ENCODE measurements at places on chromosomes 13 and 19.

- no peak for DNase-seq
These were observed 43.2 kb downstream of the CCNA1 start for GRCh38 chr13:36475468-36475867.

DNA sequence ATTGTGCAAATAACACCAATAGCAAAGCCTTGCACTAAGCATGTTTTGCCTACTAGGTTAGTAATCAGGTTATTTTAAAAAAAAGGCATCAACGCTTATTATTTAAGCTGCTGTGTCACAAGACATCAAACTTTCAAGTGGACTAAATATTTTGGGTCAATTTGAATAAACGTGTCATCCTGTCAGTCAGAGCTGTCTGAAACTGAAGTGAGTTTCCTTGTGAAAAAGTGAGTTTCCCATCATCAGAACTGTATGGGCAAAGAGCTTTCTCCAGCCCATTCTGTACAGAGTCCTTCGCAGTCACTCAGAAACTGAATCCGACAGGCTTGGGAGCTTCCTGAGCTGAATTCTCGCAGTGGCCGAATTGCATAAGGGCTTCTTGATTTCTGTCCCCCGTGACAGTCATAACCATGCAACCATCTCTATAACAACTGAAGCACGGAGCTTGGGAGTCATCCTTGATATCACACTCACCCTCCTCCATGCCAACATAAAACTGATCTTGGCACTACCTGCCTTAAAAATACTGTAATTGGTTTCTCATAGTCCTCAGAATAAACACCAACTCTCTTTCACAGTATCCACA is 139.8 kb downstream of the MIPEP start:
- no peak for DNase-seq

DNA sequence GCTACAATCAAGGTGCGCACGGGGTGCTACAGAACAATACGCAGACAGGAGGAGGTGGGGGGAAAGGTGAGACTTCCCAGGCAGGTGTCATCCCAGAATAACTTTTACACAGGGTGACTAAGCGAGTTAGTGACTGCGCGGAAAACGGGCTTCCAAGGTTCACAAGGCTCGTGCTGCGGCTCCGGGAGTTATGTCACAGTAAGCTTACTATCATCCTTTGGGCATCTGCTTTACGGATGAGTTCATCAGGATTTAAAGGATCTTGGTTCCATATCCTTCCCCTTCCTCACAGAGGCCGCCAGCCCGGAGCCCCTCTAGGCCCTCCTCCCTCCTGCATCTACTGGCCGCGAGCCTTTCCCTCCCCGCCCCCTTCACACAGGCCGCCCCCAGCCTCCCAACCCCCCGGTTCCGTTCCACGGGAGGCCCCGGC is 474 bp upstream of the IFT88 start:
- no peak for DNase-seq

GRCh38 chr13:109100705-109101304 is 471.4 kb downstream of the MYO16 start:
- DNase-seq: no peak

GRCh38 chr13:32262165-32262564 is 53.0 kb downstream of the ZAR1L start:
- no peak for DNase-seq

GRCh38 chr13:75102001-75102716 is 379.8 kb downstream of the TBC1D4 start:
- DNase-seq: no peak

GRCh38 chr19:39212375-39212742 is 8.3 kb upstream of the SYCN start:
- DNase-seq: peak; percentile 33

GRCh38 chr19:290372-291005 is 714 bp downstream of the PLPP2 start:
- peak; percentile 30 for DNase-seq

GRCh38 chr13:31421756-31422155 is 222.0 kb downstream of the B3GLCT start:
- DNase-seq: no peak

- no peak for DNase-seq
These were observed 305.4 kb downstream of the KLF12 start for GRCh38 chr13:73828811-73829210.

DNA sequence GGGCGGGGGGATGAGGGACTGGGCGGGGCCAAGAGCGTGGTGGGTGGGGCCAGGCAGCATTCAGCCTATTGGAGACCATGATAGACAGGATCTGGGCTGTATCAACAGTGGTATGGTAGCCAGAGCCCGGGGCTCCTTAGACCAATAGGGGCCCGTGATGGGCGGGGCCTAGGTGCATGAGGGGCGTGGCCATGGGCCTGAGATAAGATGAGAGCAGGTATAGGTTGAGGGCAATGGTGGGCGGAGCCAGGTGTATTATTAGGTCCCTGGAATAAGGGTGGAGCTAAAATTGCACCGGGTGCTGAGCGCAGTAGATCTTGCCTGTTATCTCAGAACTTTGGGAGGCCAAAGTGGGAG is 5.3 kb downstream of the ABCA7 start:
- DNase-seq: peak; percentile 46

- no peak for DNase-seq
These were observed 11.5 kb downstream of the UTP14C start for GRCh38 chr13:52036037-52036436.

DNA sequence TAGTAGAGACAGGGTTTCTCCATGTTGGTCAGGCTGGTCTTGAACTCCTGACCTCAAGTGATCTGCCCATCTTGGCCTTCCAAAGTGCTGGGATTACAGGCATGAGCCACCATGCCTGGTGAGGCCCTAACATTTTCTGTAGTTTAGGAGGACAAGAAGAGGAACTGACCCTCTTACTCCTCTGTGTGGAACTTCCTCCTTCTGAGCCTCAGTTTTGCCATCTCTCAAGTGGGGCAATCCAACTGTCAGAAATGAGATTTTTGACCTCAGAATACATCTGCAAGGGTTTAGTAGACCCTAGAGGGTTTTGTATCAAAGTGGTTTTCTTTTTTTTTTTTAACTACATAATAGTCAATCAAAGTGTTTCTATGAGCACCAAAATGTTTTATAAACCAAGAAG is 2.4 kb downstream of the DKKL1 start:
- DNase-seq: no peak

GRCh38 chr13:49098198-49098597 is 121.9 kb upstream of the MLNR start:
- DNase-seq: peak; percentile 34

DNA sequence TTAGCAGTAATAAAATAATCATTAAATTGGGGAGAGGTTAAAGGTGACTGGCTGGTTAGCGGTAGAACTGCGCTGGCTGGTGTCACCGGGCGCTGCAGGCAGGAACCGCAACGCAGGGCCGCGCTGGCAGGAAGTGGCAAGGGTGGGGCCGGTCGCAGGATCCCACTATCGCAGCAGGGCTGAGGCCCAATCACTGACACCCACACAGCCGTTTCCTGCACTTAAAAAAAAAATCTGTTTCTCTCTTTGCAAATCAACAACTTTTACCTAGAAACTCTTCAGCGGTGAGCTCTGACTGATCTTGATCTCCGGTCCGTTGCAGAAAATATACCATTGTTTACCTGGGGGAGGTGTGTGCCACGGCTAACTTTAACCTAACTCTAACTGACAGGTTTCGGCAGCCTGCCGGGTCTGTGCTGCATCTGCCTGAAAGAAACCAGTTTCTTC is 46.9 kb downstream of the KLF2 start:
- peak; percentile 79 for DNase-seq

DNA sequence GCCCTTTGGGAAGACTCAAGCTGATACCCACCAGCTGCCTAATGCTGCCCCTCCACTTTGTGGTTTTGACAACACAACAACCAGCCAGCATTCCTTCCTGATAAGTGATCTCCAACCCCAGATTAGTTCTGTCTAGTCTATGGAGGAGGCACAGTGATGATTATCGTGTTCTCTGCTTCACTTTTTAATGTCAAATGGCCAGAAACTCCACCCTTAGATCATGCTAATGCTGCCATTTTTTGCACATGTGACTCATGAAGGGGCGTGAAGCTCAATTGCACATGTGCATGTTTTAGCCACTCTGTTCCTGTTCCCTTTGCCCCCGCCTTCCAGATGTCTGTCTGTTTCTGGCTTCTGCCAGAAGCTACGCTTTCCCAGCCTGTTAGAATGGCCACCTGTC is 199.8 kb downstream of the COG6 start:
- no peak for DNase-seq

GRCh38 chr19:48739404-48740163 is 826 bp downstream of the RASIP1 start:
- DNase-seq: no peak

- DNase-seq: peak; percentile 78
These were observed 8.6 kb downstream of the C19orf25 start for GRCh38 chr19:1470305-1471009.

GRCh38 chr13:28763887-28764286 is 45.1 kb upstream of the SLC46A3 start:
- DNase-seq: no peak

GRCh38 chr19:51293571-51294210 is 17.8 kb upstream of the IGLON5 start:
- no peak for DNase-seq

DNA sequence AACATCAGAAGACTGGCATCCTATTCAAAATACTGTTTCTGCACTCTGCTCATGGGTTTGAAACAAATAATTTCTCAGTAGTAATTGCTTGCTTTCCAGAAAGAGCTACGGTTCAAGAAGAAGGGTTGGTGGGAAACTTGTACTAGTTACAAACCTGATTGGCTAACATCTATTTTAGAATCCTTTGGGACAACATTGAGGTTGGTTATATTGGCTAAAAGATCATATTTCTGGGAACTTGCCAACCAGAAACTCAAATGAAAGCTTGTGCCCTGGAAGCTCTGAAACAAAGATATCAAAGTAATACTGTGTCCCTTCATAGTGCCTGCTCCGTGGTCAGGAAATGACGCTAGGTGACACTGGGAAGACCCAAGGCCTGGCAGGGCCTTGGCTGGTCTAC is 141.7 kb downstream of the LACC1 start:
- DNase-seq: no peak

GRCh38 chr19:6020972-6021805 is 43.2 kb upstream of the RANBP3 start:
- no peak for DNase-seq

- no peak for DNase-seq
These were observed 99.5 kb upstream of the TMTC4 start for GRCh38 chr13:100773923-100774663.

DNA sequence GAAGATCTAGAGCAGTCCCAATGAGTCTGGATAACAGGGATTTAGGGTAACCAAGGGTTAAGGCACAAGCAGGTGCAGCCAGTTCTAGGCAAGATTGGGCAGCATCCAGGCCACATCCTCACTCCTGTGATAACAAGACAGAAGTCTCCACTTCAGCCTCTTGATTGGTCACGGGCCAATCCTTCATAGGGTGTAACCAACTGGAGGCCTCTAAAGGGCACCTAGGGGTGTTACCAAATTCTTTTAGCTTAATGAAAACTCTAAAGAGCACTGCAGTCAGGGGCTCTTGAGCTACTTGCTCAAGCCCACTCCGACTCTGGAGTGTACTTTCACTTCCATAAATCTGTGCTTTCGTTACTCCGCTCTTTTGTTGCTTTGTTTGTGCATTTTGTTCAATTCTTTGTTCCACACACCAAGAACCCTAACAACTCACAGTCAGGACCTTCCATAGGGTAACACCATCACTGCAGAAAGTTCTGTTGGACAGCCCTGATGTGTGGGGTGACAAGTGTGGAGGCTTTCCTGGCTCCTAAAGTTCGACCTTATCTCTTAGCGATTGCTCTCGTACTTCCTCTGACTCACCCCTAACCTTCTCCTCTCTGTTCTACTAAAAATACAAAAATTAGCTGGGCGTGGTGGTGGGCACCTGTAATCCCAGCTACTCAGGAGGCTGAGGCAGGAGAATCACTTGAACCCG is 36.1 kb downstream of the ZSWIM9 start:
- no peak for DNase-seq

DNA sequence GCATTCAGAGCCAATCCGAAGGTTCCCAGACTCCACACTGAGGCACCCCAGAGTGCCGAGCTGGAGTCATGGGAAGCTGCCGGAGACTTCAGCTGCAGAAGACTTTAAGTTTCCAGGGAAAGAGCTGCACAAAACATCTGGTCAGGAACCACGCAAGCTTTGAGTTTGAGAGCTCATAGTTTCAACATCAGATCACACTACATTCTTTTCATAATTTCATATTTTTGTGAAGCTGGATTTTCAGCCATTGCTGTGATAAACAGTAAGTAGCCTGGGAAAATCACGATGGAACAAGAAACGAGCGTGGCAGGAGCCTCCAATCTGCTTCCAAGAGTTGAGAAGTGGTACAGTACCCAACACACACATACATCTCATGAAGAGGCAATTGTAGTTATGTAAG is 25.5 kb upstream of the ATP12A start:
- DNase-seq: no peak

DNA sequence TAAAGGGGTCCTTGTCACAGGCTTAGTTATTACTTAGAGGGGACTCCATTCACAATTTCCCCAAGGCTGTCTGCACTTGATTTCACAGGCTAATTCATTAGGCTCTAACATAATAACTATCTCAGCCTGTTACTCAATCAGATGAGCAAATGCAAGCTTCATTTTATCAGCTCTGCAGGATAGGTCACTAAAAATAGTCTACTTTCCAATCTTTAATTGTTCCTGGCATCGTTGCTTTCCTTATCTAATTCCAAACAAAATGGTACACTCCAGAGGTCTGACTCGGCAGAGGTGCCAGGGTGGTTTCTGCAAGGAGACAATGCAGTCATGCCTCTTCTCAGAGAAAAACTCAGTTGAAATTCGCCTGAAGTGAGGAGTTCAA is 69.7 kb upstream of the SLC15A1 start:
- DNase-seq: no peak

DNA sequence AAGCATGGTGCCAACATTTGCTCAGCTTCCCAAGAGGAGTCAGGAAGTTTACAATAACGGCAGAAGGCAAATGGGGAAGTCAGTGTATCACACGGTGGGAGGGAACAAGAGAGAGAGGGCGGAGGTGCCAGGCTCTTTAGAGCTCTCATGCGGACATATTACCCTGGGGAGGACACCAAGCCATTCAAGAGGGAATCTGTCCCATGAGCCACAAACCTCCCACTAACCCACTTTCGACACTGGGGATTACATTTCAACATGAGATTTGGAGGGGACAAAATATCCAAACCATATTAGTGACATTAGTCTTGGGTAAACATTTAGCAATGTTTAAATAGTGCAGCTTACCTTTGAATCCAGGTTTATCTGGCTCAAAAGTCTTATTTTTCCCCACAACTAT is 69.9 kb downstream of the SLAIN1 start:
- no peak for DNase-seq

DNA sequence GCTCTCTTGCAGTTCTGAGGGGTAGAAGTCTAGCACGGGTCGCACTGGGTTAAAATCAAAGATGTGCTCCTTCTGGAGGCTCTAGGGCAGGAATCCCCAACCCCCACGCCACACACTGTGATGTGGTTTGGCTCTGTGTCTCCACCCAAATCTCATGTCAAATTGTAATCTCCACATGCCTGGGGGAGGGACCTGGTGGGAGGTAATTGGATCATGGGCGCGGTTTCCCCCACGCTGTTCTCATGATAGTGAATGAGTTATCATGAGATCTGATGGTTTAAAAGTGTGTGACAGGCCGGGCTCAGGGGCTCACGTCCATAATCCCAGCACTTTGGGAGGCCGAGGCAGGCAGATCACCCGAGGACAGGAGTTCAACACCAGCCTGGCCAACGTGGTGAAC is 26.6 kb upstream of the CALM3 start:
- DNase-seq: peak; percentile 20

GRCh38 chr19:2170219-2170618 is 6.5 kb downstream of the DOT1L start:
- DNase-seq: no peak

- DNase-seq: no peak
These were observed 122.3 kb downstream of the SLC7A1 start for GRCh38 chr13:29473166-29473565.
